Common myeloid progenitor, CD34-positive (primary cell): ENCODE measurements at places on chromosomes 3 and 15.

GRCh38 chr3:43759297-43759782, 68.6 kb downstream of the ABHD5 start:
- DNase-seq: no peak

- no peak for DNase-seq
Observed at GRCh38 chr3:126886217-126886616, 96.7 kb upstream of the PLXNA1 start.

DNA sequence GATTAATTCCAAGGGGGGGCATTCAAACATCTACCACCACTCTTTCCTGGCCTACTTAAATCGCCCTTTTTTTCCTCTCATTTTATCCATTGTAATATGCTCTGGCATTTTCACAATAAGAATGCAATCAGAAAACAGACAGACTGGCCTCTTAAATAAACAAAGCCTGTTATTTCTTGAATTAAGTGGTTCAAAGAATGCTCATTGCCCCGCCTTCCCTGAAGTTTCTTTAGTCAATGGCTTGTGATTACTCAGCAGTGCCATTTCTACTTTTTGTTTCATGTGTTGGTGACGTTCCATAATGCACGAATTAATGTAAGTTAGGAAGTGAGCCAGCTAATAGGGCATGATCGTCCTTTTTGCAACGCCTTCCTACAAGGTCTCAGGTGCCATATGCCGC, 68.0 kb downstream of the FBN1 start:
- no peak for DNase-seq

- DNase-seq: no peak
Observed at GRCh38 chr3:52054661-52055511, 1.5 kb downstream of the DUSP7 start.

- DNase-seq: peak; percentile 87
Observed at GRCh38 chr15:51077221-51078153, 17.2 kb downstream of the TNFAIP8L3 start.

DNA sequence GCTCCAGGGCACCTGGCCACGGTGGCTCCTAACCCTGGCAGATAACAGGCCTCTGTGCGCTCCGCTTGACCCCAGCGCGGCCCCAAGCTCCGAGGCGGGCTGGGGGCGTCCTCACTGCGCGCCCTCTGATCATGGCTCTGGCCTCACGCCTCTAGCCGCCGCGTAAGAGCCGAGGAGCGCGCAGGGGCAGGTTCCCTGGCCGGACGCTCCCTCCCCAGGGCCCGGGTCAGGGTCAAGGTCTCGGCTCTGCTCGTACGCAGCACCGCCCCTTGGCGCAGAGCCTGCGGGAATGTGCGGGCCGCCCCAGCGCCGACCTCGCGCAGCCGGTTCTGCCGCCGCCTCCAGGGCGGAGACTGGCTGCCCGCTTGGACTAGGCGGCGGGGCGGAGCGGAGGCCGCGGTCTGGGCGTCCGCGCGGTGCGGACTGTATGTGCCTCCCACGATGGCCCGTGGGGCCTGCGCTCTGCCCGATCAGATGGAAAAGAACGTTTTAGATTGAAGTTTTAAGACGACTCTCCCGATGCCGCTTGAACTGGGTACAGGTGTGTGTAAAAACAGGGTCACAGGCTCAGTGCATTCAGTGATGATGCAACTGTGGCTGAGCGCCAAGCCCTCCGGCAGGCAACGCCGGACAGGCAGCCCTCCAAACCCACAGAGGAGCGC, 40.8 kb downstream of the CHST14 start:
- DNase-seq: no peak

GRCh38 chr3:163011596-163011995, 1515.0 kb downstream of the OTOL1 start:
- DNase-seq: no peak

DNA sequence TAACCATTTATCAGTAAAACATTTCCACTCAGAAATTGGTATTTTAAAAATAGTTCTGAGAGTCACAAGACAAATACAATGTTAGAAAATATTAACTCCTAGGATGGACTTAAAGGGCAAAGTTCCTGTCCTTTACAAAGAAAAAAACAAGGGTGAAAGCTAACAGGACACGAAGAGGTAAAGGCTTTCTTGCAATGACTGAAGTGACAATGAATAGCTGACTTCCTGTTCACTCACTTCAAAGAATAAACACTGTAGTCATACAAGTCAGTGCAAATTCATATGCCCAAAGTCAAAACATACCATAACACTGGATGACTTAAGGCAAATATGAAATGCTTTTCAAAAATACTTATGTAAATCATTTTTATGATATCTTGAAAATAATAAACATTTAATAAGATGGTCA, 1389.8 kb upstream of the ALCAM start:
- no peak for DNase-seq

DNA sequence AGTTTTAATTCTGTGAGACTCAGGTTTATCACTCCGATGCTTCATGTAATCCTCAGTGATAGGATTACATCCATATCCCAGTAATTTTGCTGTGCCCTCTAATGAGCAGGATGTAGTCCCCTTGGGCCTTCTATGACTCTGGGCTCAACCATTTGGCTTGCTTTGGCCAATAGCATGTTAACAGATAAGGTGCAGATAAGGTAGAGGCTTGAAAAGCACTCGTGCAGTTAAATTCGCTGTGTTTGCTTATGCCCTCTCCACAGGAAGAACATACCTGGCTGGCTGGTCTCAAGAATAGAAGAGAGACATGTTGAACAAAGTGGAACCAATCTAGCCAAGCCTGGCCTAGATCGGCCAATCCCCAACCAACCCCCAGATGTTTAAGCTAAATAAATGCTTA, 20.1 kb downstream of the CCDC13 start:
- DNase-seq: no peak

- peak; percentile 78 for DNase-seq
Observed at GRCh38 chr3:119702530-119703527, at the start of gene CFAP91. Gene CFAP91 (plus strand): TSS chr3:119703022. CDS start chr3:119703099, 77 bp downstream.

GRCh38 chr3:58585994-58586393, 8.8 kb upstream of the FAM107A start:
- DNase-seq: no peak

DNA sequence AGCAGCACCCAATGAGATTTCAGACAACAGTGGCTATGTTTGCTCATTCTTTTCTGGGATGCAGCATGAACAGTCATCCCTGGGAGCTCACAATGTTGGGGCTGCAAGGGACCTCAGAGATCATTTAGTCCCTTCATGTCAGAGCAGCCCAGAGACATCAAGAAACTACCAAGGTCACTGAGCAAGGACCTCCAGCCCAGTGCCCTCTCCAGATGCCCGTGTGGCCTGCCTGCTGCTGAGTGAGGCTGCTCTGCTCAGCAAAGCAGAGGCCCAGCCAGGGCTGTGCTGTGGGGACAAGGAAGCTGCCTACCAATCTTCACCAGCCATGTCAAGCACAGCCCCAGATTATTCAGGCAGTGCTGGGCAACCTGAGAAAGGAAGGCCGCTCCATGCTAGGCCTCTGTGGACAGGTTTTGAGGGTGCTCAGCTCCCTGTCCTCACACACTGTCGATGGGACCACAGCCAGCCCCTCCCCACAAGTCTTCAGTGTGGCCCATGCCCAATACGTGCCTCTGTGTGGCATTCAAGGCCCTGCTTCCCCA, 99.7 kb downstream of the DAPK2 start:
- DNase-seq: no peak

GRCh38 chr3:43343185-43343584, 56.8 kb downstream of the SNRK start:
- no peak for DNase-seq

DNA sequence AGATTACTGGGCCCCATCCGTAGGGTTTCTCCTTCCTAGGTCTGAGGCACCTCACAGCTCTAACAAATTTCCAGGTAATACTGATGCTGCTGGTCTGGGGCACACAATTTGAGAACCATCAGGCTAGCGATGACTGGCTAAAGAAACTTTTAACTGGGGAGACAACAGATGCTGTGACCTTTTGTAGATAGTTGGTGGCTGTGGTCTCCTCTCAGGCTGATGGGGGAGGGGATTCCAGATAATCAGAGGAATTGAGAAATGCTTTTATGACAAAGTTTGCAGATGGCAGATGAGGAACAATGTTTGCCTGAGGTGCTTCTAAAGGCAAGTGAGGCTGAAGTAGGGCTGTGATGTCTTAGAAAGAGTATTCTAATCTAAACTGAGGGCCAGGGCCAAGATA, 13.8 kb upstream of the CCR9 start:
- DNase-seq: no peak

DNA sequence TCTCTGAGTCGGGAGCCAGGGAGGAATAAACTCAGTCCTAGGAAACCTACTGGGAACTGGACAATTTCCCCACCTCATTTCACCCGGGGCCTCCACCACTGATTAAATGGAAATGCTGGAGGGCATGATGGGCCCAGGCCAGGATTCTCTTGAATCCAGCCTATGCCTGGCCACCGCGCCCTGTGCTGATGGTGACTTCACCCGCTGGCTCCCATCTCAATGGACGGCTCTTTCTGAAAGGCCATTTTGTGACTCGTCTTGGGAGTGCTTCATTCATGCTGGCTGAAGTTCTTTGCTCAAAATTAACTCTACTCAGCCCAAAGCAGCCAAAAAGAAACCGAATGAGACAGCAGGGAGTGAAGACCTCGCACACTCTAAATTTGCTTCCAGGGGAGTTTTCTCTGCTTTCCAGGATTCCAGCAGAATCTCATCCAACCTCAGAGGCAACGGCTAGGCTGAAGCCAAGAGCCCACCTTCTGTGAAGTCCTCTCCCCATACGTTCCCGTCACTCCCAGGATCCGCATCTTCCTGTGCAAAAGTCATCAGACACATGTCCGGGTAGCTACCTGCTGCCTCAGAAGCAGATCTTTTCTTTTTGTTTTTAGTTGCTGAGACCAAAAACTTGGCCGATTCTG, 266.0 kb upstream of the ICE2 start:
- no peak for DNase-seq

- no peak for DNase-seq
Observed at GRCh38 chr3:132237652-132238032, 79.6 kb upstream of the ACP3 start.

DNA sequence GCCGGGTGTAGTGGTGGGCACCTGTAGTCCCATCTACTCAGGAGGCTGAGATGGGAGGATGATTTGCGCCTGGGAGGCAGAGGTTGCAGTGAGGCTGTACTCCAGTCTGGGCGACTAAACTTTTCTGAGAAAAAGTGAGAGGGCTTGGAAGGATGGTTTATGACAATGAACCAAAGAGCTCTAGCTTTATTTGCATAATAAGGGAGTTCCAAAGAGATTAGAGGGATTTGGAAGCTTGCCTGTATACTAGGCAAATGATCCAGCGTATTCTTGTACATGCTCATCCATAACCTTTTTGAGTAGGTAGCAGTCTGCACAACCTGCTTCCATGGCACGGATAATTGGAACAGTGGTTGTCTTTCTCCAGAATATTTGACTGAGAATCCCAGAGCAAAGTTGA, 251.1 kb downstream of the CHL1 start:
- no peak for DNase-seq

DNA sequence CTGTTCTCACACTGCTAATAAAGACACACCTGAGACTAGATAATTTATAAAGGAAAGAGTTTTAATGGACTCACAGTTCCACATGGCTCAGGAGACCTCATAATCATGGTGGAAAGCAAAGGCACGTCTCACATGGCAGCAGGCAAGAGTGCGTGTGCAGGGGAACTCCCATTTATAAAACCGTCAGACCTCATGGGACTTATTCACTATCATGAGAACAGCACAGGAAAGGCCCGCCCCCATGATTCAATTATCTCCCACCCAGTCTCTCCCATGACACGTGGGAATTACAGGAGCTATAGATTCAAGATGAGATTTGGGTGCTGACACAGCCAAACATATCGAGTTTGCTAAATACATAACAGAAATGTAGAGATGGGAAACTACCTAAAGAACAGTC, 39.5 kb upstream of the DGKG start:
- DNase-seq: no peak

DNA sequence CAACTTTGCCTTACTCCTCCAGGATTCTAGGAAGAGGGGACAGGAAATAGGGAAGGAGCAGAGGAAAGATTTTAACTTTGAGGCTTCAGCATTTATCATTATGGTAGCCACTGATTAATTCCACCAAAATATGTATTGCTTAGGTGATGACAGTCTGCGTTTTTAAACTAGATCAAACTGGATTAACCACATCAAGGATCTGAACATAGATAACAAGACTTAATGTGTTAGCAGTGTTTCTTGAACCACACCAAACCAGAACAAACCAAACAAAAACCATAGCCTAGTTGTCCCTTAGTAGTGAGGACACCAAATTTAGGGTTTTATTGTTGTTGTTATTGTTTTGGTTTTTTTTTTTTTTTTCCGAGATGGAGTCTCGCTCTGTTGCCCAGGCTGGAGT, 113.5 kb upstream of the LMOD3 start:
- no peak for DNase-seq

DNA sequence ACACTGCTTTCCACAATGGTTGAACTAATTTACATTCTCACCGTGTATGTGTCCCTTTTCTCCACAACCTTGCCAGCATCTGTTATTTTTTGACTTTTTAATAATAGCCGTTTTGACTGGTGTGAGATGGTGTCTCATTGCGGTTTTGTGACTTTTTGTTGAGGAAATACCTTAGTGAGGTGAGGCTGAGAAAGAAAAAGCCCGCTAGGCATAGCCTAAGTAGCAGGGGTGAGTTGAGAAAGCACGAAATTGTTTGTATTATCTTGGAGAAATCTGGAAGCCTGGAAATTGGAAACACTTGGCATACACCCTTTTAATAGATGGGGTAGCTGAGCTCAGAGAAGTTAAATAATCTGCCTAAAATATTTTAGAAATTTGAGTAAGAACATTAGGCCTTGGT, 61.5 kb upstream of the CFAP161 start:
- no peak for DNase-seq

DNA sequence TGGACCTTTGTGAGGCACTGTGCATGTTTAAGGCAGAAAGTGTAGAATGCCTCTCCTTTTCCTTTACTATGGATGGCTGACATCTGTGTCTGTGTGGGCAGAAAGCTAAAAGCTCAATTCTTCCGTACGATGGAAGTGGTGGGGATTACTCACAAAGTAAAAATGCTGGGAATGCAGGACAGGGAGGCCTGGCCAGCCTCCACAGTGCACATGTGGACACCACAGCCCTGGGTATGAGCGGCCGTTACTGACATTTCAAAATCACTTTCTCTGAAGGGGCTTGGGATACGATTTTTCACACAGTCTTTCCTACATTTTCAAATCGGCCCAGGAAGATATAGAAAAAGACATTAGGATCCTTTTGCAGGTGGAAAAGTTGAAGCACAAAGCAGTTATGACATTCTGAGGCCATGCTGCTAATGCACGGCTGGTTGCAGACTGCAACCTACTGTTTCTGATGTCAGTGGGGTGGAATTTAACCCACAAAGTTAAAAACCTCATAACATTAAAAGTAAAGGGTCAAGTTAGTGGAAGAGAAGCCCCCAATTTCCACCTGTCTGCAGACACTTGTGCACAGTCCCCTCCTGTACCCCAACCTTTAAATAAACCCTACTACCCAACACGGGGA, 27.9 kb downstream of the EHD4 start:
- DNase-seq: no peak

- no peak for DNase-seq
Observed at GRCh38 chr3:48999085-48999858, 7.9 kb upstream of the WDR6 start.

- peak; percentile 55 for DNase-seq
Observed at GRCh38 chr15:89442671-89443307, 53.6 kb downstream of the RHCG start.

GRCh38 chr3:22372292-22373062, 621.5 kb upstream of the ZNF385D start:
- peak; percentile 45 for DNase-seq
